Fibroblast of skin of right quadriceps (primary cell): ENCODE measurements at places on chromosomes 2 and 18.

DNA sequence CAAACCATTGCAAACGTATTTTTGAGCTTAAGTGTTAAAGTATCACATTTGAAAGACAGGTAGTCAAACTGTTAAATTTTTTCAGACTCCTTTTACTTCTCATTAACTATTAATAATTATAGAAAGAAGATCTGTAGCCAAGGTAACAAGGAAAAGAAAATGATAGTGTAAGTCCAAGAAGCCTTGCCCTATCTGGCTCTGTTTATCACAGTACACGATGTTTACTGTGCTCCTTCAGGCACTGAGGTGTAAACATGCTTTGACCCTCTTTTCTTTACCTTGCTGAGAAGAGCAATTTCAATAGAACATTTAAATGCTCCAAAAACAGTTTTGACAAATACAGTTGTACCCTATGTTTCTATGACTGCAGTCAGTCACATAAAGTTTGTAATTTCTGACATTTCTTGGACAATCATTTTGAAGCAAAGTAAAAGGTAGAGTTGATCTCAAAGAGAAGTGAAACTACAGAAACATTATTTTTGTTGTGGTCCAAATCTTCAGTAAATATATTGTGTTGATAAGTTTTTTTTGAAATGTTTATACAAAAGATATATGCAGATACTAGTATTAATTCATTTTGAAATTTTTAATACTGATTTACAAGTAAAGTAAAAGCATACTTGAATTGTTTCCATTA is 152.6 kb upstream of the KYNU start:
- DNase-seq, result no peak

DNA sequence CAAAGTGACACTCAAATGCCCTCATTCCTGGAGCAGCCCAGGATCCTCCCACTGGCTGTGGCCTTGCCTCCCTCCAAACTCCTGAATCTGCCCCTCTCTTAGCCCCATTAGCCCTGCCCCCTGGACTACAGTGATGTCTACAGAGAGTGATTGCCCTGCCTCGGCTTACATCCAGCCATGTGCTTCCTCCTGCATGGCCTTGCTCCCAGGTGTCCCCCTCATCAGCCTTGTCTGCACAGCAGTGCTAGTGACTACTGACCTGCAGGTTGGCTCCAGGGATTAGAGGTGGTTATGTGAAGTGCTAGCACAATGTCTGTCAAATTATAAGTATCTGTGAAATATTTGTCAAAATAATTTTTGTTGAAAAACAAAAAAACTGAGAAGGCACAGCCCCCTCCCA is 259.1 kb upstream of the MYT1L start:
- DNase-seq, result no peak

DNA sequence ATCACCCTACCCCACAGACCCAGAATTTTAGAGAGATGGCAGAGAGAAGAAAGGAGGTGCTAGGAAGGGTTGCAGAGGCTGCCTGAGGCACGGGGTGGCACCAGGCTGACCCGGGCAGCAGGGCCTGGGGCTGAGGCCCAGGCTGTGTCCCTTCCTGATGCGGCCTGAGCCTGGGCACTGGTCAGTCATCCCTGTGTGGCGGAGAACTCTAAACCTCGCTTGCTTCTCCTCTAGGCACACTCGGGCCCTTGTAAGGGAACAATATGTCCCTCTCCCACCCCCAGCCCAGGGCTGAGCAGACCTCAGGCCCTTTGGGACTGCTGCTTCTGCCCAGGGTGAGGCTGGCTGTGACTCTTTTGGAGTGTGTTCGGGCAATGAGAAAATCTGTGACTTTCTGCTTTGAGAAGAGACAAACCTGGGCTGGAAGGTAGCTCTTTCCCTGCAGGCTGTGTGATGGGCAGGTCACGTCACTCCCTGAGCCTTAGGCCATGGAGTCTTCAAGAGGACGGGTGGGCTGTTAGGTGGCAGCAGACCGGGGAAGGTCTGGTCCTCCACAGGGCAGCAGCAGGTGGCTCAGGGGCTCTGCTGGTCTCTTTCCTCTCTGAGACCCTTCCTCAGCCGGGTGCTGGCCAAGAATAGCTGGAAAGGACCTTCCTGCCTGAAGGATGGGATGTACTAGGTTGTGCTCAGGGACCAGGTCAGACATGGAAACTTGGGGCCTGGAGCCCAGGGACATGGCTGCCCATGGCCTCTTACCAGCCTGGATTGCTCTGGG is 96.8 kb downstream of the GLI2 start:
- no peak for DNase-seq

- DNase-seq, result peak; percentile 14
Measured at GRCh38 chr2:112884869-112885505, 26.0 kb upstream of the IL37 start.

DNA sequence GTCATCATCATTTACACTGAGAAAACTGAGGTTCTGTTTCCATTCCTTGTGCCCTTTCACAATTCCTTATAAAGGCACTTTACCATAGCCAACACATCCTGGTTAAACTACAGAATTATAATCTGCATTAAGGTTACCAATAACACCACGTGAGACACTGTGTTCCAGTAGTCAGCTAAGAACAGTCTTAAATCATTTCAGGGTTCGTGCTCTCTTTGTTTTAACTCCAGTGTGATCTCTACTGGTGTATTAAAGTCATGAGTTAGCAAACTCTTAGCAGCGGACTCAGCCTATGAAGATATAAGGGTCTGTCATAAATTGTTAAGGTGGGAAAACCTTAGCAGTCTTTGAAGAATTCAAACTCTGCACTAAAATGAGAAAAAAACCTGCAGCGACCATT is 53.0 kb downstream of the TCF4 start:
- no peak for DNase-seq

DNA sequence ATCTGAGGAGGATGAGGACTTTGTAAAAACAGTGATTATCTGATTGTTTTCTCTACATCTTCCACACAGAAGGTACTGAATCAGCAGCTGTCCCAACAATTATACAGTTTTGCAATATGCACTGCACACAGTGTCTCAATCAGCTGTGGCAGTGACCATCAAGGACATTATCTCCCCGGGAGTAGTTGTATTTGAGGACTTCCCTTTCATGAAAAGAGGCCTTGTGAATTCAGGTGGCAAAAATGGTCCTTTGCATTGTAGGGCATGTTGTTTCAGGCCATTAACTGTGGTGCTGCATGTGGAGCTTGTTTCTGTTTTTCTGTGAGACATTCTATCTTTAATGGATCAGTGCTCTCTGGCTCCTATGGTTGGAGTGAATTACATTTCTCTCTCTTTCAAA is 779.4 kb upstream of the FSHR start:
- no peak for DNase-seq

DNA sequence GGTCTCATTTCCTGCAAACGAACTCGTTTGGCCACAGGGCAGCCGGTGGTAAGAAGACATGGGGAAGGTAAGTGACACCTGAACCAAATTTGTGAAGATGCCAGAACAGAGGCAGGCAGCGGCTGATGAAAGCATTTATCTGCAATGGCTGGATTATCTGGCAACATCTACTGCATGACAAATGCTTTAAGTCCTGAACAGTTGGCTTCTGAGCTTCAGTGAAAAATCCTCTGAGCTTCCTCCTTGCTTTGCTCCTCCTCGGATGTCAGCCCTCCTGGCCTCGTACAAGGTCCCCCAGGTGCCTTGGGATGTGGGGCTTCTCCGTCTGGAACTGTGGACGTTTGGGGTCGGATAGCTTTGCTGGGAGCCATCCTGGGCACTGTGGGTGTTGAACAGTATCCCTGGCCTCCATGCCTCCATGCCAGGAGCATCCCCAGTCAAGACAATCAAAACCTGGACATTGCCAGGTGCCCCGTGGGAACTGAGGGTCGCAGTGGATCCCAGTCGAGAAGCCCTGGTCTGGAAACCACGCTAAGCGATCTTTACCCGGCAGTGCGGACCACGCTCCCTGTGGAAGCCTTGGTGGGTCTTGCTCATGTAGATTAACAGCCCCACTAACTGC is 49.3 kb downstream of the KCNG2 start:
- DNase-seq, result no peak

DNA sequence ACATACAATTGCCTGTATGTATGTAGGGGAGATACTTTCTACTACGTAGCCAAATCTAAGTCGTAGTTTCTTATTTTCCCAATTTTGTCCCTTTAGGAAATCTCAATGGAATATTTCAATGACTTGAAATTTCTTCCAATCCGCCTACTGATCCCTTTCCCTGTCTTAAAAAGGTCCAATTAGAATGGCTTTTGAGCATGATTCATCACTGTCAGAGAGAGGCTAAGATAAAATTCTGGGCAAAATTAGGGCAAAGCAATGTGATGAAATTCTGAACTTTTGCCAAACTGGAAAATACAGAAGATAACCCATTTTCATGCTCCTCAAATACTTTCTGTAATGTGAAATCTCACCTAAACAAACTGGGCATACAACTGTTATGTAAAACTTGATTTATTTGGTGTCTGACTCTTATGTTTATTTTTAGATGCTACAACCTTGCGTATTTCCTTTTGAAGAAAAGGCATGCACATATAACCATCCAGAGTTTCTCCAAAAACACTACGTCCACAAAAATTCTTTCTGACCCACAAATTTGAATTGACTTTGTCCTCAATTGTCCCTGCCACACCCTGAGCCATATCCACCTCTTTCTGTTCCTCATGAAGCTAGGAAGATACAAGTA is 147.1 kb downstream of the IKZF2 start:
- no peak for DNase-seq

- no peak for DNase-seq
Measured at GRCh38 chr2:185128346-185128745, 530.0 kb downstream of the ZNF804A start.

GRCh38 chr2:86788881-86789686 is 1.6 kb downstream of the CD8A start:
- peak; percentile 4 for DNase-seq

- peak; percentile 89 for DNase-seq
Measured at GRCh38 chr2:109324861-109325260, 195.9 kb downstream of the SH3RF3 start.

GRCh38 chr2:46461709-46462171 is 17.6 kb upstream of the TMEM247 start:
- no peak for DNase-seq

GRCh38 chr2:237704501-237705434 is 77.4 kb downstream of the LRRFIP1 start:
- DNase-seq, result peak; percentile 60

GRCh38 chr2:96470109-96470508 is 35.0 kb downstream of the NEURL3 start:
- DNase-seq, result no peak

- DNase-seq, result no peak
Measured at GRCh38 chr2:60675301-60675700, 80.8 kb upstream of the PAPOLG start.

DNA sequence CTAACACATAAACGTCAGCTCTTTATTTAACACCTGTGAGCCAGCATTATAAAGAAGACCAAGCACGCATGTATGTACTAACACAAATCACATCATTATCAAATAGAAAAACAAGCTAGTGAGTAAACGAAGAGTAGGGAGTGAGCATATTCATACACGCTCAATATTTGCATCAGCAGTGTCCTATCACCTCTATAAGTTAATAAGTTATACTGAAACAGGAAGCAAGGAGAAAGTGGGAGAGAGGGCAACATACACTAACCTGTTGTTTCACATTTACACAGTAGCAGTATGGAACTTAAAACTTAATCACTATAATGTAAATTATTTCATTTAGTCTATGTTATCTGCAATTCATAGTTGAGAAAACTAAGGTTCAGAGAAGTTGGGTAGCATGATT is 321.5 kb upstream of the TANK start:
- no peak for DNase-seq

- DNase-seq, result no peak
Measured at GRCh38 chr18:23945416-23946079, 69.0 kb upstream of the TTC39C start.

DNA sequence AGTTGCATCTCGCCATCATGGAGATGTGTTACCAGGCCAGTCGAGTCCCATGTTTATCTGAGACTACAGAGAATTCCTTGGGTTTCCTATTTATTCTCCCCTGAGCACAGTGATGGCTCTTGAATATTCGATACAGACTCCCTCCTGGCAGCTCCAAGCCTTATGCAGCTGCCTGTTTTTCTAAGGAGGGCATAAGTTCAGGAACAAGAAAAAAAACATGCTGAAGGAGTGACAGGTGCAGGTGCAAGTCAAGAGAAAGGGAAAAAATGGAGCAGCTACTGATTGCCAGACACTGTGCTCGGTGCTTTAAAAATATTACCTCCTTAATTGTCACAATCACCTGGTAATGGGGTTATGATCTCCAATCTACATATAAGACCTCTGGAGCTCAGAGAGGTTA is 177.2 kb upstream of the DPP10 start:
- no peak for DNase-seq

GRCh38 chr18:53567929-53568574 is 656.4 kb downstream of the MBD2 start:
- peak; percentile 37 for DNase-seq

- peak; percentile 76 for DNase-seq
Measured at GRCh38 chr2:33425586-33426031, 50.8 kb upstream of the RASGRP3 start.

DNA sequence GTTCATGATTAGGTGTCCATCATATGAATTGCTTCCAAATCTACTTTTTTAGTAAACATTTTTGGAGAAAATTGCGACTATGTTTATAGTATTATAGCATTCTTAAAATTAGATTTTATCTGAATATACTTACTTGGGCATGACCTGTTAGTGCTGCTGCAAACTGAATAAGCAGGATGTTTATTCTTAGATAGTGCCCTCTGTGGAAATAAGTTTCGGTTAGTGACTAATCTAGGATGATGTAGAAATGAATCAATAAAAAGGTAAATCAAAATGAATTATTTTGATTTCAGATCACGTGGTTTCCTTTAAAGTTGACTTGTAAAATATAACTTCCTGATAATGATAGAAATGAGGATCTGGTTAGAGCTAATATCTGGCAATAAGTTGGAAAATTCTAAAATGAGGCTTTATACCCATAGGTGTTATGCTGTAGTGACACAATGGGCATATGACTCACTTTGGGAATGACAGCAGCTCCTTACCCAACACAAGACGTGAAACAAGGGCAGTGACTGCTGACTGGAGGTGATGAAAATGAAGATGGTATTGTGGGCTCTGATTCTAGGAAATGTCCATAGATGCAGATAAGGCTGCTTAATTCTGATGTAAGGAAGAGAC is 165.8 kb upstream of the TCF4 start:
- no peak for DNase-seq

DNA sequence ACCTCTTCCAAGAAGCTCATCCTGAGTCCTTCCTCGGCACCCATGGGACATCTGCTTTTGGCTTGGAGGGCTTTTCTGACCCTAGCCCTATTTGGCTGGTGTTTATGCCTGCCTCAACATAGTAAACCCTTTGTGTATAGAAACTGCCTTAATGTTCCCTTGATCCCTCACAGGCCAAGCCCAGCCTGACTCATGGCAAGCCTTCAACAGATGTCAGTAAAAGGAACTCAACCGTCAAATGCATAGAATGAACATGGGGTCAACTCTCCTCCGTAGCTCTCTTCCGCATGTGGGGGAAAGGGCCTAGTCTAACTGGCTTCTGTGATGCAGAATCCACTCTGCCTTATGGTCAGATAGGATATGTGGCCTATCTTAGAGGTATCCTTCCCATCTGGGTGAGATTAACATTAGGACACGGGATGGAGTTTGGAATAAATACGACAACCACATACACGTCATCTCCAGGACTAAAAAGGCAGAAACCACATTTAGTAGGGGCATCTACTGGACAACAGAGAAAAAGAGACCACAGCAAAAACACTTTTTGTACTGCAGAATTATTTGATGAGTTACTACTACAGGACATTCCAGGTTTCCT is 2.5 kb upstream of the NPAS2 start:
- DNase-seq, result no peak

GRCh38 chr2:46574457-46575355 is 95.3 kb downstream of the TMEM247 start:
- DNase-seq, result peak; percentile 5
